ENCODE measurements at places on chromosomes 11 and 22.

DNA sequence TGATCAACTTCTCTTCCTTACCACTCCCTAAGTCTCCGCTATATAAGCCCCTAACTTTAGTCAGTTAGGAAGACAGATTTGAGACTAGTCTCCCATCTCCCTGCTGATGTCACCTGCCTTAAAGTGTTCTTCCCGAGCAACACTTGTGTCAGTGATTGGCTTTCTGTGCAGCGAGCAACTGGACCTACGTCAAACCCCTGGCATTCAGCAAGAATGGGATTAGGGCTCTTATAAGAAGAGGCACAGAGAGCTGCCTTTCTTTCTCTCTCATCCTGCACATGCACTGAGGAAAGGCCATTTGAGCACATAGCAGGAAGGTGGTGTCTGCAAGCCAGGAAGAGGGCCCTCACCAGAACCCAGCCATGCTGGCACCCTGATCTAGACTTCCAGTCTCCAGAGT is 116.6 kb upstream of the THY1 start:
- peaks cover 5% of the 10 kb centered on the region for H3K27me3 ChIP-seq
- no peak overlapping the region for H3K4me3 ChIP-seq
- no peak for DNase-seq
- peaks cover 3% of the 10 kb centered on the region for H3K4me1 ChIP-seq

DNA sequence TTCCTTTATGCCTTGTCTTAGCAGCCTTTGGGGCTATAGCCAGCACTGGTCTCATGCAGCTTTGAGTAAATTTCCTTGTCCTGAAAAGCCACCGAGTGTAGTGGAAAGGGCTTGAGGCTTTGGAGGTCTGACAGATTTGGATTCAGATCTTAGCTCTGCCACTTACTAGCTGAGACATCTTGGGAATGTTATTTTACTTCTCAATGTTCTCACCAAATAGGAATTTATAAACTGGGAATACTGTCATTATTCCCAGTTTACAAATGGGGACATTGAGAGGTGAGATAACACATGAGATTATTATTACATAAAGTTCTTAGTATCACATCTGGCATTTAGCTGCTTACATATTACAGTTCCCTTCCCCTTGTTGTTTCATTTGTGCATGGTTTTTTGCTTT is 95.5 kb downstream of the COMMD9 start:
- peaks cover 9% of the 10 kb centered on the region for H3K4me1 ChIP-seq
- H3K36me3 ChIP-seq, result no peaks in the 10 kb centered on the region
- no peak for DNase-seq
- no peaks in the 10 kb centered on the region for H3K27me3 ChIP-seq
- H3K4me3 ChIP-seq, result no peak overlapping the region

GRCh38 chr22:16776080-16776479 is 49.1 kb downstream of the XKR3 start:
- no peaks in the 10 kb centered on the region for H3K27me3 ChIP-seq
- H3K36me3 ChIP-seq, result no peaks in the 10 kb centered on the region
- no peak for DNase-seq

GRCh38 chr11:65742353-65742752 is 21.8 kb upstream of the RNASEH2C start:
- DNase-seq, result no peak
- H3K27ac ChIP-seq, result no peak overlapping the region
- H3K27me3 ChIP-seq, result no peaks in the 10 kb centered on the region
- no peak overlapping the region for H3K4me3 ChIP-seq
- no peaks in the 10 kb centered on the region for H3K36me3 ChIP-seq

DNA sequence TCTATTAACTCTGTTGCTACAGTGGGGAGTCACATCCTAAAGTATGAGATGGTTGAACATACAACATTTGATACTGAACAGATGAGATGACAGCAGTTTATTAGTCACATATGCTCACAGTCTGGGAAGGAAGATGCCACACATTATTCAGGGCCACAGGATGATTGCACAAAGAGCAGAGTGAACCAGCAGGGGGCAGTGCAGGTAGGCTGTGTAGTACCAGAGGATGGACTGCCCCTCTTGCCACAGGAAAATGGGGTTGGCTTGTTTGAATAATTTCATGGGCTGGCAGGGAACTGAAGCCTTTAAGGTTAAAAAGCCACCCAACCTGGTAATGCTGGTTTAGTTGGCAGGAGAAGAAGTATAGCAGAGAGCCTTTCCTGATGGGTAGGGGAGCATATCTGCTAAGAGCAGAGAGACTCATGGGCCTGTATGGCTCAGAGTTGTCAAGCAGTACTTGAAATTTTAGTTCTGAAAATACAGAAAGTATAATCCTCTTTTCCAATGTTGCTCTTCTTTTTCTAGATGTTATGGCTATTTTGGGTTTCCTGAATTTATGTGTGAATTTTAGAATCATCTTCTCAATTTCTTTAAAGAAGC is 180.4 kb upstream of the B3GAT1 start:
- no peak overlapping the region for H3K27ac ChIP-seq
- peak; percentile 82 for DNase-seq
- no peak overlapping the region for H3K4me3 ChIP-seq
- H3K36me3 ChIP-seq, result no peaks in the 10 kb centered on the region
- peaks cover 20% of the 10 kb centered on the region for H3K27me3 ChIP-seq

- DNase-seq, result no peak
- no peak overlapping the region for H3K4me3 ChIP-seq
- H3K27ac ChIP-seq, result no peak overlapping the region
- H3K36me3 ChIP-seq, result no peaks in the 10 kb centered on the region
- H3K4me1 ChIP-seq, result no peaks in the 10 kb centered on the region
Measured at GRCh38 chr11:115144914-115145313, 359.3 kb downstream of the CADM1 start.

DNA sequence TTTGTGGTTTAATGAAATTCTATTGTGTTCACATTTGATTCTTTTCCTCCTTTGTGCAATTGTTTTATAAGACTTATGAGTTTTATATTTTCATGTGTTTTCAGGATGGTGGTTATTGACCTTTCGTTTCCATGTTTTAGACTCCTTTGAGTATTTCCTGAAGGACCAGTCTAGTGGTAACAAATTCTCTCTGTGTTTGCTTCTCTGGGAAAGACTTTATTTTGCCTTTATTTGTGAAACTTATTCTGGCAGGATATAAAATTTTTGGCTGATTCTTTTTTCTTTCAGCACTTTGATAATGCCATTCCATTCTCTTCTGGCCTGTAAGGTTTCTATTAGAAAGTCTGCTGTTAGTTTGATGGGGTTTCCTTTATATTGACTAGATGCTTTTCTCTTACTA is 83.5 kb downstream of the ACER3 start:
- H3K27me3 ChIP-seq, result no peaks in the 10 kb centered on the region
- no peak for DNase-seq
- H3K4me3 ChIP-seq, result no peak overlapping the region
- no peak overlapping the region for H3K27ac ChIP-seq
- no peaks in the 10 kb centered on the region for H3K36me3 ChIP-seq

DNA sequence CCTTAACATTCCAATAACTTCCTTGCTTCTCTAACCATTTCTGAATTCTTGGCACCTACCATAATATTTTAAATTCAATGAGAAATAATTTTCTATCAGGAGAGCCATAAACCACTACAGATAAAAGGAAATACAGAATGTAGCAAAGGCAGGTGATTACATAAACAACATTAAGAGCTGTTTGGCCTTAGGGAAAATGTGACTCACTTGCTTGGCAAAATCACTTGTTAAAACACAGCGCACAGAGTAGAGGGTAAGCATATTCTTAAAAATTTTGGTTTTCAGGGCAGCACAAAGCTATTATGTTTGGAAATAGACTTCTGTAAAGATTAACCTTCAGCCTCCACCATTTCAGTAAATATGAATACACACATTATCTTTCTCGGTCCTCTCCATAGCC is 26.4 kb downstream of the IZUMO1R start:
- H3K27ac ChIP-seq, result no peak overlapping the region
- no peak overlapping the region for H3K4me3 ChIP-seq
- H3K4me1 ChIP-seq, result no peaks in the 10 kb centered on the region

DNA sequence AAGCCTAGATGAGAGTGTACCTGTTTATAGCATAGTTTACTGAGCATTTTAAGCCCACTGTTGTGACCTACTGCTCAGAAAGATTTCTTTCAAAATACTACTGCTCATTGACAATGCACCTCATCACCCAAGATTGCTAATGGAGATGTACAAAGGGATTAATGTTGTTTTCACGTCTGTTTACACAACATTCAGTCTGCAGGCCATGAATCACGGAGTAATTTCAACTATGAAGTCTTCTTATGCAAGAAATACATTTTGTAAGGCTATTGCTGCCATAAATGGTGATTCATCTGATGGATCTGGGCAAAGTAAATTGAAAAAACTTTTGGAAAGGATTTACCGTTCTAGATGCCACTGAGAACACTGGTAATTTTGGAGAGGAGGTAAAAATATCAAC is 112.9 kb downstream of the KIF18A start:
- no peak for DNase-seq
- no peaks in the 10 kb centered on the region for H3K4me1 ChIP-seq
- no peaks in the 10 kb centered on the region for H3K27me3 ChIP-seq

DNA sequence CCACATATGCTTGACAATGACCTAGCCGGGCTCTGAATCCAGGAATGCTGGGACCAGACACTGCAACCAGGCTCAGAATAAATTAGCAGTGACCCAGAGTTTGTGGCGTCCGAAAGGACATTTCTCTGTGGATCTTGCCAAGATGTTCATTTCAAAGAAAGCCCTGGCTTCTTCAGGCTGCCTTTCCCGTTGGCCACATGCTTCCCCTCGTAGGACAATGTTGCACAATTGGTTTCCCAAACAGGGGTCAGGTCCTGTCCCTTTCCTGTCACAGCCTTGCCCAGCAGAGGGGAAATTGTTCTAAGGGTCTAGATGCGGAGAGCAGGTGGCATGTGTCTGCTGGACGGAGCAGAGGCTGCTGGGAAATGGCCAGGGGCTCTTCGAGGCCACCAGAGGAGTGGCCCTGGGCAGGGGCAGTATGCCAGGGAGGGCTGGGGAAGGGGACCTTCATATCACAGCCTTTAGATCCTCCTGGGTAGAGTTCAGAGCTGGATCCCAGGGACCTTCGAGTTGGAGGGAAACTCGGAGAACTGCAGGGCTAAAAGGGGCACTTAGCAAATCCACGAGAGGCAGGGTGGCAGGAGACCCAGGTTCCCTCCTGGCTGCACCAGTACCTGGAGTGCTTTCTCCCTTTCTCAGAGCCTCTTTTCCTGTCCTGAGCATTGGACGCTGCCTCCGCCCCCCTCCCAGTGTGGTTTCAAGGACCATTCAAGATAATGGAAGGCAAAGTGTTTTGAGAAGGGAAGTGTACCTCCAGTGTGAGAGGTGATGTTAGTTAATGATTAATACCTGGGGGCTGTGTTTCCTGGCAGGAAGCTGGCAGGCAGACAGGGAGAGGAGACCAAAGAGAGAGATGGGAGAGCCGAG is 42.3 kb downstream of the C11orf96 start:
- no peak overlapping the region for H3K4me3 ChIP-seq
- H3K27me3 ChIP-seq, result no peaks in the 10 kb centered on the region
- peak; percentile 20 for DNase-seq
- H3K4me1 ChIP-seq, result peaks cover 30% of the 10 kb centered on the region

- H3K36me3 ChIP-seq, result no peaks in the 10 kb centered on the region
- no peaks in the 10 kb centered on the region for H3K4me1 ChIP-seq
- H3K27me3 ChIP-seq, result no peaks in the 10 kb centered on the region
- H3K4me3 ChIP-seq, result no peak overlapping the region
- no peak overlapping the region for H3K27ac ChIP-seq
- no peak for DNase-seq
Measured at GRCh38 chr11:111225881-111226280, 19.6 kb upstream of the POU2AF2 start.

- peak overlapping the region; percentile 57 for H3K27ac ChIP-seq
- no peaks in the 10 kb centered on the region for H3K27me3 ChIP-seq
- no peak overlapping the region for H3K4me3 ChIP-seq
Measured at GRCh38 chr22:41856469-41856868, 23.6 kb downstream of the SREBF2 start.

DNA sequence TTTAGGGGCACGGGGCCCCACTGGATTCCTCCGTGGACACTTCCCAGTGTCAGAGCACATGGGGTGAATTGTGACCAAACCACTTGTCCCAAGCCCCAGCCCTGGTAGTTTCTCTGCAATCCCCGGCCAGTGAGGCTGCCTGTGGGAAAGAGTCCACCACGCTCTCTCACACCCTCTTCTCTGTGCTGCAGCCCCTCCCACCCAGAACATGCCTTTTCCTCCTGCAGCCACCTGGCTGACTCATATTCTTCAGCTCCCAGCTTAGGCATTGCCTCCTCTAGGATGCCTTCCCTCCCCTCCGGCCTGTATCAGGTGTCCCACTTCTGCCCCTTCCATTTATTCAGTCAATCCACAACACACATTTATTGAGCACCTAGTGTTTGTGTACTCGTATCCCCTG is 5.4 kb upstream of the RPS6KB2 start:
- H3K27me3 ChIP-seq, result no peaks in the 10 kb centered on the region
- no peak overlapping the region for H3K27ac ChIP-seq
- DNase-seq, result no peak
- H3K36me3 ChIP-seq, result no peaks in the 10 kb centered on the region

All from cardiac muscle cell (in vitro differentiated cells and primary cell).